NCI-H1436 (cell line): ENCODE measurements at places on chromosomes 4 and X.

DNA sequence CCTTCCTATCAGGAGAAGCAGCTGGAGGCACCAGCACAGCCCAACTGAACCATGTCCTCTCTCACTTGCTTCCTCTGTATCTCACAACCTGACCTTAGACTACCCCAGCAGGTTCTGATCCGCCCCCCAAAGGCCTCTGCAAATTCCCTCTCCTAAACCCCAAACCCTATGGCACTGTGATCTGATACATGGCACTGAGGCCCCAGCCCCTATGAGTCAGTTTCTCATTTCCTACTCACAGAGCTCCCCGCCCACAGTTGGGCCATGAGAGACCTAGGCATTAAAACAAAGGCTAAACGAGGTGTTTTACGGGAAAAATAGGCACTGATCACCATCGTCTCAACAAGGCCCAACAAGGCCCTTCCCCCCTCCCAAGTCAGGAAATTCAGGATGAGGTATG, 19.1 kb downstream of the SASH3 start:
- DNase-seq = no peak

- DNase-seq = no peak
Observed at GRCh38 chr4:136918772-136919171, 613.5 kb downstream of the PCDH18 start.

GRCh38 chr4:47084111-47084510, 52.7 kb downstream of the GABRB1 start:
- no peak for DNase-seq

GRCh38 chr4:173381610-173382009, 10.9 kb downstream of the SAP30 start:
- DNase-seq = no peak

DNA sequence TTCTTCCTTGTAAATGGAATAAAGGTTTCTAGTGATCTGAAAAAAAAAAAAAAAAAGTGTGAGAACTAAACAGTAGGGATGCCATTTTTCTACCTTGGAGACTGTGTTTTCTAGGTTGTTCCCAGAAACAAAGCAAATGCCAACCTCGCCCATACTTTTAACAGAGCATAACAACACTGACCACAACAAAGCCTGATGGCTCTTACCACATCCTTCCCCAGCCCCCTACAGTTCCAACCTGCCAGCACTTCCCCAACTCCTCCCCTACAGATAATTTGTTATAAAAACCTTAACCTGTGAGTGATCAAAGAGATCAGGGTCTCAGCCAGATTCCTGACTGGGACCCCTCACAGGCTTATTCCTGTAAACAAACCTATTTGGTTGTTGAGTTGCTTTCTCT, 940.0 kb downstream of the SH3BGRL start:
- DNase-seq = no peak

DNA sequence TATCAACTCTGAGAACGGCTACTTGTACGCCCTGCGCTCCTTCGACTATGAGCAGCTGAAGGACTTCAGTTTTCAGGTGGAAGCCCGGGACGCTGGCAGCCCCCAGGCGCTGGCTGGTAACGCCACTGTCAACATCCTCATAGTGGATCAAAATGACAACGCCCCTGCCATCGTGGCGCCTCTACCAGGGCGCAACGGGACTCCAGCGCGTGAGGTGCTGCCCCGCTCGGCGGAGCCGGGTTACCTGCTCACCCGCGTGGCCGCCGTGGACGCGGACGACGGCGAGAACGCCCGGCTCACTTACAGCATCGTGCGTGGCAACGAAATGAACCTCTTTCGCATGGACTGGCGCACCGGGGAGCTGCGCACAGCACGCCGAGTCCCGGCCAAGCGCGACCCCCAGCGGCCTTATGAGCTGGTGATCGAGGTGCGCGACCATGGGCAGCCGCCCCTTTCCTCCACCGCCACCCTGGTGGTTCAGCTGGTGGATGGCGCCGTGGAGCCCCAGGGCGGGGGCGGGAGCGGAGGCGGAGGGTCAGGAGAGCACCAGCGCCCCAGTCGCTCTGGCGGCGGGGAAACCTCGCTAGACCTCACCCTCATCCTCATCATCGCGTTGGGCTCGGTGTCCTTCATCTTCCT, 2.7 kb downstream of the PCDH10 start:
- DNase-seq = no peak

DNA sequence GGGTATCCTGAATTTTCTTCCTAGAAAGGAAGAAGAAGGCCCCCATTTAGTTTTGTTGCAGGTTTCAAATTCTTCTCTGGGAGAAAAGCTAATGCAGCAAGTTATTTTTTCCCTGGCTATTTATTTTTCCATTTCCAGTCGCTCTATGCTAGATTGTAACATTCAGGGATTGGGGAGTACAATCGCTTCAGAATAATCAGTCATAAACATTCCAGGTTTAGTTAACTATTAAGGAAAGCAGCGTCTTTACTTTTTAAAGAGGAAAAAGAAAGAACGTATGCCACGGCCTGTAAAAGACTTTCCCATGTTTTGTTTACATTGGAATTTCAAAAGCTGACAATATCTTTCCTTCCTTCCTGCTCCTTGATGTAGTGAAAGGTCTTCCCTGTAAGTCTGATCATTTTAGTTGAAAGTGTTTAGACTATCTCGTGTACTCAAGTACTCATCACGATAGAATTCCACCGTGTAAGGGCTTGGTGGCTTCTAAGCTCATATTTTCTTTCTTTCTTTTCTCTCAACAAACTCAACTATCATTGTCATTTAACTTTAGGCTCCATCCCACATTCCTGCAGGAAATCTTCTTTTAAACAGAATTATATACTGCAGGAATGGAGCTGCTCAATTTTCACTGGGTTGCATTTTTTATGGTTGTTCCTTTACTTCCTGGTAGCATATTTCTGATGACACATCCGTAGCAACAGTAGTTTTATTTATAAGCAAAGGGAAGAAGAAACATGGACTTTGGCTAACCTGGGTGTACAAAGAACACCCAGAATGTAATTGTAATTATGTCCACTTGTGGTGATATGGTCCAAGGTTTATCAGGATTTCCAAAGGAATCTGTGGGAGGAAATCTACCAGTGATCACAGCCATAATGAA, 213.1 kb upstream of the FAT1 start:
- no peak for DNase-seq

- DNase-seq = no peak
Observed at GRCh38 chrX:150361070-150361776, 1.9 kb upstream of the MAMLD1 start.

DNA sequence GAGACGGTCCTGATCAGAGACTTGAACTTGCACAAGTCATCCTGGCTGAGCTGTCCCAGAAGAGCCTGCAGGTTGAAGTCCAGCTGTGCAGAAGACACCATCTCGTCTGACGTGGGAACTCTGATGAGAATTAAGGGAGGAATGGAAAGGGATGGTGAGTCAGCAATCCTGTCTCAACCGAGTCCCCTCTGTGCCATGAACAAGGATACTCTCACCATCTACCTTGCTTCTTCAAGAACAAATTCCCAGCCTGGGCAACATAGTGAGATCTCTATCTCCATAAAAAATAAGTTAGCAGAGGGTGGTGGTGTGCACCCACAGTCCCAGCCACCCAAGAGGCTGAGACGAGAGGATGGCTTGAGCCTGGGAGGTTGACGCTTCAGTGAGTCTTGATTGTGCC, at the start of gene NLRP2B:
Gene NLRP2B (minus strand): TSS at position 101 of the 400 bp plus-strand sequence.
- DNase-seq = no peak

DNA sequence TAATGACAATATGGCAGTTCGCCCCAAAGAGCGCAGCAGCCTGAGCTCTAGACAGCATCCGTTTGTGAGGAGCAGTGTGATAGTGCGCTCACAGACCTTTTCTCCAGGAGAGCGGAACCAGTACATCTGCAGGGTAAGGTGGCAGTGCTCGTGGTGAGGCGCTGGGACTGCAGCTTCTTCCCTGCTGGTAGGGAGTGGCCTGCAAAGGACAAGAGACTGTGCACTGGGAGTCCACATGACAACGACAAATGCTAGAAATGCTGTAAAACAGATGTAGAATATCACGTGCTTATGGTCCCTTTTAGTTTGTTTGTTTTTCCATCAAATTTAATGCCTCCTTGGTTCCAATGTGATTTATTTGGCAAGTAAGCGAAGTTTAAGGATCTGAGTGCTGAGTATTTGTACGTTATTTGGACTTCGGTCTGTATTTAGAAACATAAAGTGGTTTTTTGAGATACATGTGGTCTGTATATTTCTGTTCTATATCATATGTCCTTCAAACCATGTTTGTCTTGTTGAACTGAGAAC, 35.8 kb downstream of the CLDN22 start:
- no peak for DNase-seq

GRCh38 chrX:129825746-129826505, 17.8 kb downstream of the ZDHHC9 start:
- no peak for DNase-seq

- no peak for DNase-seq
Observed at GRCh38 chr4:134499074-134499473, 297.5 kb upstream of the PABPC4L start.

DNA sequence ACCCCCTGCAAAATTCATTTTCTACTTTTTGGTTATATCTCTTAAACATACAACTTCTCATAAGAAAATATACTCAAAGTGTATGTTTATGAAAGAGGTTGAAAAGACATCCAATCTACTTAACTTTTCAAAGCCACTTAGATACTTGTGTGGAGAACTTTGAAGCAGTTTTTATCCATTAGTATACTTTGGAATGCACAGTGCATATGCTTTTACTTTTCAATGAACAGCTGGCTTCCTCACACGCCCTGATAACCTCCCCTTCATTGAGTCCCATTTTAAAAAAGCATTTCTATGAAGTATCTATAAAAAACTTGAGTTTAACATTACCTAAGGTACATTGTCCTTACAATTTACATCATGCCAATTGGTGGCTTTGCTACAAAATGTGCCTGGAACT, 73.8 kb downstream of the VEGFC start:
- no peak for DNase-seq

- DNase-seq = no peak
Observed at GRCh38 chr4:8146157-8146556, 12.5 kb downstream of the ABLIM2 start.

DNA sequence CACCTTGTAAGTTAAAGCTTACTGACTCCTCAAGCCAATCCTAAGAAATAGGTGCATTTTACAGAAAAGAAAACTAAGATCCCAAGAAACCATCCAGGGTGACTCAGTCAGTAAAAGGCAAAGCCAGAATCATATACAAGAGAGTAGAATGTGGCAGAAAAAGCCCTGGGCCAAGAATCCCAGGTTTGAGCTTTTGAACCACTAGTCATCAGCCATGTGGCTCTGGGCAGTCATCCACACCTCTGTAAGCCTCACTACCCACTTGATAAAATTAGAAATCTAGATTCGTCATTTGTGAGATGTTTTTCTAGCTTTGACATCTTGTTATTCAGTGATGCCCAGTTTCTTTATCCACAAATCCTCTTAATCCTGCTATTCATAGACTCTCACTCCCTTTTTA, 122.2 kb upstream of the PDE5A start:
- DNase-seq = no peak
